Tibial nerve (tissue), 4 donors: ENCODE measurements at places on chromosomes 5 and 9. TPM values are rescaled to one million over a fixed set of nuclear protein-coding genes. Genes with fewer than 3 reads are reported as not detected.

Gene OGN
- 17.4 TPM for total RNA-seq

Gene SLC45A2
- not detected for total RNA-seq

Gene HEMGN
- not detected for total RNA-seq

Gene TLX3
- total RNA-seq = not detected

Gene C5orf58
- total RNA-seq = not detected

Gene ROR2
- 4.2 TPM for total RNA-seq

DNA sequence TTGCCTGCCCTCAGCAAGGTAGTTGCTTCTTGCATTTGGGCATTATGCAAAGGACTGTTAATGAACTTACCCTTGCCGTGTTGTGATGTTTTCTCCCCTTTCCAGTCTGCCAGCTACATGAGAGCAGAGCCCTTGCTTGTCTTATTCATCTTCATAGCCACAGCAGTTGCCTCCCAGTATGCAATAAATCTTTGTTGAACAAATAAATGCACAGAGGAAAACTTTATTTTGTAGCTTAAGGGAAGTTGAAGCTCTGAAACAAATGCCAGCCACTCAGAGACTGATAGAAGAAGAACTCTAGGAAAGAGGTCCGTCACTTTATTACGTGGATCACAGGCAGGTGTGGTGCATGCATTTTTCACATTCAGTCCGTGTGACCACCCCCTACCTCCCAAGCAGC, 19.7 kb downstream of the MAST4 start:
- H3K27me3 ChIP-seq = no peaks in the 10 kb centered on the region
- H3K4me1 ChIP-seq = no peaks in the 10 kb centered on the region
- H3K4me3 ChIP-seq = no peak overlapping the region
- H3K36me3 ChIP-seq = no peaks in the 10 kb centered on the region
- DNase-seq = no peak

- H3K36me3 ChIP-seq = no peaks in the 10 kb centered on the region
- no peaks in the 10 kb centered on the region for H3K27me3 ChIP-seq
- H3K4me3 ChIP-seq = no peak overlapping the region
- no peaks in the 10 kb centered on the region for H3K4me1 ChIP-seq
- H3K27ac ChIP-seq = no peak overlapping the region
These were observed 53.8 kb upstream of the EDIL3 start for GRCh38 chr5:84438456-84438855.

DNA sequence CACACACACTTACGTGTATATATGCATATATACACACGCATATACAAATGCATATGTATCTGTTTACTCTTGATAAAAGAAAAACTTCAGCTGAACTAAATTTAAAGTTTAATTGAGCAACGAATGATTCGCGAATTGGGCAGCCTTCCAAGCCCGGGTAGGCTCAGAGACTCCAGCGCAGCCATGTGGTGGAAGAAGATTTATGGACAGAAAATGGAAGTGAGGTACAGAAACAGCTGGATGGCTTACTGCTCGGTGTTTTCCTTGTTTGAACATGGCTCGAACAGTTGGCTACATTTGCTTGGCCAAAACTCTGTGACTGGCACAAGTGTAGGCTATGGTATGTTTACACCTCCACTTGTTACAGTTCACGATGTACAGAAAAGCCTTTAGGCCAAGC, 239.3 kb upstream of the PRDM9 start:
- no peak overlapping the region for H3K4me3 ChIP-seq
- no peaks in the 10 kb centered on the region for H3K36me3 ChIP-seq
- DNase-seq = no peak
- no peaks in the 10 kb centered on the region for H3K27me3 ChIP-seq
- no peaks in the 10 kb centered on the region for H3K4me1 ChIP-seq

DNA sequence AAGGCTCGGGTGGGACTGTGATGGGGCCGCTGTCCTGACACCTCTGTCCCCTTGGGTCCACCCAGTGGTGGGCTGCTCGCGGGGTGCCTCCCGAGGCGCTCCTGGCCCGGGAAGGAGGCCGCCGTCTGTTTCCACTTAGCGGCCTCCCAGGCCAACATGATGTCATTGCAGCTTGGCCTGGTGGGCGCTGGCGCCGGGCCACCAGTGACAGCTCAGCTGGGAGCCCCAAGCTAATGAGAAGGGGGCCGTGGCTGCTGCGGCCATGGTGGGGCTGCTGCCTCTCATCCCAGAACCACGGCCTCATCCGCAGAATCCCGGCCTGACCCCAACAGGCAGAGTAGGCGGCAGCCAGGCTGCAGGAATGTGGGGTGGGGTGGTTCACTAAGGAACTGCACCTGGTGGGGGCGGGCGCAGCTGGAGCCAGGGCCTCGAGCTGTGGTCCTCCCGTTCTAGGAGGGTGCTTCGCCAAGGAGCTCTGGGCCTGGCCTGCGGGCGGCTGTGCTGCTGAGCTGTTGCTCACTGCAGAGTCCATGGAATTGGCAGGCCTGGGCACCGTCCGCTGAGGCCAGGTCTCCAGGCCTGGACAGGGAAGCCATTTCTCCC, 123.5 kb upstream of the COL5A1 start:
- H3K4me3 ChIP-seq = no peak overlapping the region
- H3K27me3 ChIP-seq = no peaks in the 10 kb centered on the region
- H3K27ac ChIP-seq = no peak overlapping the region
- H3K4me1 ChIP-seq = no peaks in the 10 kb centered on the region
- no peak for DNase-seq

GRCh38 chr9:114785866-114786650, 19.8 kb downstream of the TNFSF15 start:
- H3K4me1 ChIP-seq = no peaks in the 10 kb centered on the region
- no peak overlapping the region for H3K4me3 ChIP-seq
- H3K27me3 ChIP-seq = no peaks in the 10 kb centered on the region
- H3K36me3 ChIP-seq = no peaks in the 10 kb centered on the region

- H3K4me1 ChIP-seq = no peaks in the 10 kb centered on the region
- H3K27ac ChIP-seq = no peak overlapping the region
These were observed 54.5 kb downstream of the ELOVL7 start for GRCh38 chr5:60789551-60789950.

DNA sequence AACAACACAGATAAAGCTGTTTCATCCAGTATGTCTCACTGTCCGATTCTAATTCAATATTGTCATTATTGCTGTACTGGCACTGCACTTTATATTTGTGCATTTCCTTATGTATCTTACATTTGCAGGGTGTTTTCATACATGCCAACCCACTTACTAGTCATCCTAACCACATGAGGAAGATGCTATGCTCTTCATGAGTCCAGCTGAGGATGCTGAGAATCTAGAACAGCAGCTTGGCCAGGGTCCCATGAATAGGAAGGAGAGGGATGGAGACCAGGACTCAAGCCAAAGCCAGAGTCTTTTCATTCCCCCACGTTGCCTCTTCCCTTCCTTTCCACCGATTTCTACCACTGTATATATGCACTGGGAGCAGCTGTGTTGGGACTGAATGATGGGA, 292.8 kb upstream of the KLF4 start:
- H3K4me3 ChIP-seq = no peak overlapping the region
- no peak for DNase-seq
- H3K27me3 ChIP-seq = no peaks in the 10 kb centered on the region
- H3K36me3 ChIP-seq = no peaks in the 10 kb centered on the region
- H3K27ac ChIP-seq = no peak overlapping the region
- no peaks in the 10 kb centered on the region for H3K4me1 ChIP-seq

DNA sequence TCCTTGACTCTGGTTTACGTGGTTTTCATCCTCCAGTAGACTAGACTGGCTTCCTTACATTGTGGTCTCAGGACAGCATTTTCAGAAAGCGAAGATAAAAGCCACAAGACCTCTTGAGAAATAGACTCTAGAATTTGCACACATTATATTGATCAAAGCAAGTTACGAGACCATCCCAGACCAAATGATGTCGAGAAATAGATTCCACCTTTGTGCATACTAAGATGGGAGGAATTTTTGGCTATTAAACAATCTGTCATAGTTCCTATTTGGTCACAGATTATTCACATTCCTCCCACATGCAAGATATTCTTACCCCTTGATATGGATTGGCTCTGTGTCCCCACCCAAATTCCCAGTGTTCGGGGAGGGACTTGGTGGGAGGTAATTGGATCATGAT, 65.6 kb downstream of the TEX10 start:
- H3K4me1 ChIP-seq = no peaks in the 10 kb centered on the region
- H3K36me3 ChIP-seq = peaks cover 3% of the 10 kb centered on the region
- no peaks in the 10 kb centered on the region for H3K27me3 ChIP-seq
- no peak overlapping the region for H3K27ac ChIP-seq
- DNase-seq = no peak

DNA sequence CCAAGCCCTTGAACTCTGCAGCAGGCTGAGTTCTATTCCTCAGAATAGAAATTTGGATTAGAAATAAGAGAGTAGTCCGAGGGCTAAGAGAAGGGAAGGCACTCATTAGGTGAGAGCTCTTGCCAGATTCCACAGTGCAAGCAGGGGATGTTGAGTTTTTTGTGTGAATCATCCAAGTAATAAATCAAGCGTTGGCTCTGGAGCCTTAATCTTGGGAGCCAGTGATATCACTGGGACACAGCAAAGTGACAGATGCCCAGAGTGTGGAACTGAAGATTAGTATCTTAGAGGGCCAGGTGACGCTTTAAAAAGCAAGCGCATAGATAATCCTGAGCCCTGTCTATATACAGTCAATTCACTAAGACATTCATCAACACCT, 60.3 kb downstream of the FOXD1 start:
- no peak overlapping the region for H3K27ac ChIP-seq
- H3K36me3 ChIP-seq = no peaks in the 10 kb centered on the region
- no peak overlapping the region for H3K4me3 ChIP-seq
- H3K27me3 ChIP-seq = no peaks in the 10 kb centered on the region
- H3K4me1 ChIP-seq = peaks cover 4% of the 10 kb centered on the region

DNA sequence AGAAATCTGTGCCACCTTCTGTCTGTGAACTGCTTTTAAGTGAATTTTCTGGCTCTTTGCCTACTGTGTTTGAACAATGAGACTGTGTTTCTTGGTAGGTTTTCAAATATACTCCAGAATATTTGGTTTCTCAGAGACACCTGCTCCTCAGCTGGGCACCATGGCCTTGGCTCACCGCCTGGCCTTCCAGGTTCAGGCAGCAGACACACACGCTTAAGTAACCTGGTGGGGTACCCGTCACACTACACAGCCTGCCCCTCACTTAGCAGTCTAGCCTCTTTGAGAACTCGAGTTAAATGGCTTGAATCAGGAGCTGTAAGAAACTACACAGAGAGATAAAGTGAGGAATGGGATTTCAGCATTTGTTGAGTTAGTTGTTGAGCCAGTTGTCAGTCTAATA, 530.5 kb downstream of the MTRR start:
- H3K36me3 ChIP-seq = no peaks in the 10 kb centered on the region
- H3K4me1 ChIP-seq = no peaks in the 10 kb centered on the region
- H3K4me3 ChIP-seq = no peak overlapping the region
- no peaks in the 10 kb centered on the region for H3K27me3 ChIP-seq
- DNase-seq = no peak
- no peak overlapping the region for H3K27ac ChIP-seq

DNA sequence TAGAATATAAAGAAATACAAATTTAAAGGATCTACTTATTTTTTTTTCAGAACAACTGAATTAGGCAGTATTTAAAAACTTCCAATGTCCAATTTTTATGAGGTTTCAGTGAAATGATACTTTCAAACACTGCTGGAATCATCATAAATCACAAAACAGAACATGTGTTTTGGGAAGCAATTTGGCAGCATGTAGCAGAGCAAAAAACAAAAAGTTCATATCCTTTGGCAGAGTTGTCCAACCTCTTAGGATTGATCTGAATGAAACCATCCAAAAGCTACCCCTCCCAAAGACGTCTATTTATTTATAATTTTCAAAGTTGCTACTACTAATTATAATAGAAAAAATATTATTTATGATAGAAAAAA, 192.4 kb upstream of the PUM3 start:
- H3K4me3 ChIP-seq = no peak overlapping the region
- no peaks in the 10 kb centered on the region for H3K36me3 ChIP-seq
- H3K27ac ChIP-seq = no peak overlapping the region
- no peaks in the 10 kb centered on the region for H3K4me1 ChIP-seq
- no peak for DNase-seq

GRCh38 chr9:109458453-109459211, 39.5 kb downstream of the PTPN3 start:
- no peak overlapping the region for H3K4me3 ChIP-seq
- no peaks in the 10 kb centered on the region for H3K4me1 ChIP-seq
- H3K27me3 ChIP-seq = no peaks in the 10 kb centered on the region

GRCh38 chr5:81189875-81190498, 43.1 kb upstream of the CKMT2 start:
- no peaks in the 10 kb centered on the region for H3K36me3 ChIP-seq
- H3K4me3 ChIP-seq = no peak overlapping the region
- H3K4me1 ChIP-seq = peaks cover 22% of the 10 kb centered on the region
- no peak for DNase-seq
- no peaks in the 10 kb centered on the region for H3K27me3 ChIP-seq

GRCh38 chr9:105355781-105356180, 92.1 kb upstream of the FSD1L start:
- H3K4me3 ChIP-seq = no peak overlapping the region

DNA sequence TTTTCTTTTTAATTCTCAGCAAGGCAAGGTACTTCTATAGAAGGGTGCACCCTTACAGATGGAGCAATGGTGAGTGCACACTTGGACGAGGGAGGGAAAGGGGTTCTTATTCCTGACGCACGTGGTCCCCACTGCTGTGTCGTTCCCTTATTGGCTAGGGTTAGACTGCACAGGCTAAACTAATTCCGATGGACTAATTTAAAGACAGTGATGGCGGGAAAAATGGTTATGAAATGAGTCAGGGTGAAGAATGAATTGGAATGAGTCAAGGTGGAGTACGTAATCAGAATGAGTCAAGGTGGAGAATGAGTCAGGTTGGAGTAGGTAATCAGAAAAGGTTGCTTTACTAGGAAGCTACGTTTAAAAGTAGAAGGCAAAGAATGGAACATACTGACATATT, 2.1 kb upstream of the HMGCS1 start:
- no peaks in the 10 kb centered on the region for H3K27me3 ChIP-seq
- no peak for DNase-seq
- H3K36me3 ChIP-seq = no peaks in the 10 kb centered on the region
- H3K27ac ChIP-seq = no peak overlapping the region

- H3K27ac ChIP-seq = no peak overlapping the region
- H3K36me3 ChIP-seq = no peaks in the 10 kb centered on the region
- H3K4me1 ChIP-seq = peaks cover 5% of the 10 kb centered on the region
- no peak overlapping the region for H3K4me3 ChIP-seq
- no peaks in the 10 kb centered on the region for H3K27me3 ChIP-seq
- no peak for DNase-seq
These were observed 187.4 kb downstream of the ERCC6L2 start for GRCh38 chr9:96062854-96063253.

GRCh38 chr9:132401824-132402223, 4.8 kb downstream of the TTF1 start:
- no peaks in the 10 kb centered on the region for H3K36me3 ChIP-seq
- no peak overlapping the region for H3K27ac ChIP-seq
- no peaks in the 10 kb centered on the region for H3K27me3 ChIP-seq
- no peak overlapping the region for H3K4me3 ChIP-seq
- no peak for DNase-seq

- no peaks in the 10 kb centered on the region for H3K36me3 ChIP-seq
- no peak overlapping the region for H3K27ac ChIP-seq
- no peaks in the 10 kb centered on the region for H3K27me3 ChIP-seq
- no peaks in the 10 kb centered on the region for H3K4me1 ChIP-seq
These were observed 88.1 kb upstream of the RNF180 start for GRCh38 chr5:64077589-64077988.

GRCh38 chr5:32207355-32207634, 33.2 kb upstream of the GOLPH3 start:
- no peaks in the 10 kb centered on the region for H3K36me3 ChIP-seq
- H3K27ac ChIP-seq = no peak overlapping the region
- DNase-seq = no peak

- H3K36me3 ChIP-seq = no peaks in the 10 kb centered on the region
- H3K4me3 ChIP-seq = no peak overlapping the region
- no peaks in the 10 kb centered on the region for H3K4me1 ChIP-seq
- no peak overlapping the region for H3K27ac ChIP-seq
- no peak for DNase-seq
These were observed 23.2 kb downstream of the GLRX start for GRCh38 chr5:95799191-95799835.

GRCh38 chr9:90607701-90608516, 34.7 kb downstream of the DIRAS2 start:
- no peaks in the 10 kb centered on the region for H3K4me1 ChIP-seq
- no peak overlapping the region for H3K27ac ChIP-seq
- H3K36me3 ChIP-seq = no peaks in the 10 kb centered on the region
- H3K27me3 ChIP-seq = no peaks in the 10 kb centered on the region
